ENCODE measurements at places on chromosomes 1 and 21.

DNA sequence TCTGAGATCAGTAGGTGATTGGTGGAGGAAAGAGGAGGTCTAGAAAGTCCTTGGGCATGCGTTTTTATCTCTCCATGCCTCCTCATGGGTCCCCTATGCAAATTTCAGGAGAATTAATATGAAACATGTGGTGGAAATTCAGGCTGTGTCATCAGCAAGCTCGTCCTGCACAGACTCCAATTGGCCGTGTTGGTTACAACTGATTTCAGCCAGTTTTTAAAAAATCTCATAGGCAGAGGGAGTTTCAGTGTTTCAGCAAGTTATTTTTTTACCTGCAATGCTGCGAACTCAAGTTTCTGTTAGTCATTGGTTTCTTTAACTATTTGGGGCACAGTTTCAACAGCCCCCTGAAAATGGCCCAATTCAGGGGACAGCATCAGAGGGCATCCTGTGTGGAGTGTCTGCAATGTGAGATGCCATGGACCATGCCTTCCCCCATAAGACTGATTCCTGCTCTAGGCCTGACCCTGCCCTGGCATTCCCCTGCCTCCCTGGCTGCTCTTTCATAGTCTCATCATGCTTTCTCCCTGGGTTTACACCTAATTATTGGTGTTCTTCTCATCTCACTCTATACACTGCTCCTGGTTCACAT lies 59.9 kb downstream of the C1orf198 start:
- no peak for DNase-seq

GRCh38 chr1:194517567-194517966 lies 1331.2 kb upstream of the B3GALT2 start:
- DNase-seq: no peak

DNA sequence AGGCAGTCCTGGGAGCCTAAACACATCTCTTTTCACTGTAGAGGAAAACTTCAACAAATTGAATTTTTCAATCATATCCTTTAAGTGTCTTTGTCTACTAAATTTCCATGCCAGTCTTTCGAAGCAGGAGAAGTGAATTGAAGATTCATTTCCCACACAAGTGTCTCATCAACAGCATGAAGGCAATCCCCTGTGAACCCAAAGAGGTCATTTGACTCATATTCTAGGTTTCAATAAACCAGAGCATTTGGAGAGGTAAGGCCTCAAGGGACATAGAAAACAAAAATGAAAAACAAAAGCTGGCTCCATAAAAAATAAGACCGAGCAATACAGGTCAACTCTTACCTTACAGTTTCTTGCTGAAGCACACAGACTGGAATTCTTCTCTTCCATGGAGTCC lies 94.1 kb upstream of the ATP1B1 start:
- DNase-seq: no peak

GRCh38 chr1:118947790-118948189 lies 40.4 kb downstream of the TBX15 start:
- no peak for DNase-seq

DNA sequence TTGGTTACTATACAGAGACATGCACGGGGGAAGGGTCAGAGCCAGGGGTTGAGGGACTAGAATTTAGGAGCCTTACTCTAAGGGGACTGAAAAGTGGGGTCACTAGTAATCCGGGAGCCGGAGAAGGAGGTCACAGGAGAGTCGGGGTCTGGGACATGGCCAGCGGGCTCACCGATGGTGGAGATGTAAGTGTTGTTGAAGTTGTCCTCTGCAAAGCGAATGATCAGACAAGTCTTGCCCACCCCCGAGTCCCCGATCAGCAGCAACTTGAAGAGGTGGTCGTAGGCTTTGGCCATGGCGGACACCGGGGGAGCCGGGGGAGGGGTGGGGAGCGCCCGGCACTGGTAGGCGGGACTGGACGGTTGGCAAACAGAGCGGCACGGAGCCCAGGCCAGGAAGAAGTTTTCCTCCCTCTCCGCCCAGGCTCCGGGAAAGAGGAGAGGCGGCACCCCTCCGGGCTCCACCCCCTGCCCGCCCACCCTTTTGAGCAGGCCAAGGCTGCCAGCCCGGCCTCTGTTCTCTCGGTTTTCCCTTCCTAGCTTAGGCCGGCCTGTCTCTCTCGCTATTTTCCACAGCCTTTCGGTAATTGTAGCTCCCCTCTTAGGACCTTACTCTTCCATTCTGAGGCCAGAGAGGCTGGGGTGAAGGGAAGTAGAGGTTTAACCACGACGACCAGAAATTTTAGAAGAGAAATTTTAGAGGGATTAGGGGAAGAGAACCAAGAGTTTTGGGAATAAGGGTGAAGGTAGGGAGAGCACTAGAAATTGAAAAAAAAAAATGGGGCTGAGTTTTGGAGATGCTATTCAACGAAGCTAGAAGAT lies at the start of gene RAB13:
TSS of gene RAB13 (minus strand) at position 399 of the 821 bp plus-strand sequence. CDS start at position 296, 103 bp downstream.
- no peak for DNase-seq

- DNase-seq: no peak
Measured at GRCh38 chr21:29233611-29234540, 64.8 kb upstream of the BACH1 start.

DNA sequence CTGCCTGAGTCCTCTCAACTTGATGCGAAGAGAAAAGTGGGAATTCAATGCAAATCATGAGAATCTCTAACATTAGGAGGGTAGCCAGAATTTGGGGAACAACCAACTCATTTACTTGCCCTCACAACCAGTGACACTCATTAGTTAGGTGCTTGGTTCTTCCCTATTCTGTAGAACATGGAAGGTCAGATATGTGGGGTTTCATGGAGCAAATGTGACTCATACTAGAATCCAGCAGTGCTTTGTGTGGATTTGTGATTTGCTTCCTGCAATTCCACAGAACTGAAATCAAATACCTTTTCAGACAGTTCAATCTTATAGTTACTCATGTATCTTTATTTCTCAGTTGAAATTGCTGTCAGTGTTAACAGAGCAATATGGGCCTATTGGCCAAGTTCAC lies 6.9 kb upstream of the ETV3 start:
- DNase-seq: no peak

DNA sequence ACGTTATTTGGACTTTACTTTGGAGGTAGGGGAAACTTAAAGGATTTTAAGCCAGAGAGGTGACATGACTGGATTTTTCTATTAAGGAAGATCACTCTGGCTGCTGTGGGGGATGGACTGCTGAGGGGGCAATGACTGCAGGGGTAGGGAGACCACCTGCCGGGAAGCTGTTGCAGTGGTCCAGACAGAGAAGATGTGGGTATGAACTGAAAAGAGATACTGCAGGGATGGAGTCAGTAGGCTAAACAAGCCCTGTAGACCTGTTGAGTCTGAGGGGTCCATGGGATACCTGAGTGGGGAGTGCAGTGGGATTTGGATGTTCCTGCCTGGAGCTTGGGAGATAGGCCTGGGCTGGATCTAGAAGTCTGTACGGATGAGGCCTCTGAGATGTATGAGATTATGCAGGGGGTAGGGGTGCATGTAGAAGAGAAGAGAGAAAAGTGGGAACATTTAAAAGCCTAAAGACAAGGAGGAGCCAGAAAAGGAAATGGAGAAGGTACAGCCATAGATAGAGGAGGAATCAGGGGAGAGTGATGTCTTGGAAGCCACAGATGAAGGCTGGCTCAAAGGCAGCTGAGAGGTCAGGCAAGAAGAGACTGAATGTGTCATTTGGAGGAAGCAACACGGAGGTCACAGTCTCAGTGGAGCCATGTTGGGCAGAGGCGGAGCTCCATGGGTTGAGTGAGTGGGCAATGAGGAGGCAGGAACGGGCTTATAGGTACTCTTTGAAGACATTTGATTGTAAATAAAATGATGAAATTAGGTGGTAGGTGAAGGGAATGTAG lies 25.9 kb upstream of the KCNA2 start:
- no peak for DNase-seq

DNA sequence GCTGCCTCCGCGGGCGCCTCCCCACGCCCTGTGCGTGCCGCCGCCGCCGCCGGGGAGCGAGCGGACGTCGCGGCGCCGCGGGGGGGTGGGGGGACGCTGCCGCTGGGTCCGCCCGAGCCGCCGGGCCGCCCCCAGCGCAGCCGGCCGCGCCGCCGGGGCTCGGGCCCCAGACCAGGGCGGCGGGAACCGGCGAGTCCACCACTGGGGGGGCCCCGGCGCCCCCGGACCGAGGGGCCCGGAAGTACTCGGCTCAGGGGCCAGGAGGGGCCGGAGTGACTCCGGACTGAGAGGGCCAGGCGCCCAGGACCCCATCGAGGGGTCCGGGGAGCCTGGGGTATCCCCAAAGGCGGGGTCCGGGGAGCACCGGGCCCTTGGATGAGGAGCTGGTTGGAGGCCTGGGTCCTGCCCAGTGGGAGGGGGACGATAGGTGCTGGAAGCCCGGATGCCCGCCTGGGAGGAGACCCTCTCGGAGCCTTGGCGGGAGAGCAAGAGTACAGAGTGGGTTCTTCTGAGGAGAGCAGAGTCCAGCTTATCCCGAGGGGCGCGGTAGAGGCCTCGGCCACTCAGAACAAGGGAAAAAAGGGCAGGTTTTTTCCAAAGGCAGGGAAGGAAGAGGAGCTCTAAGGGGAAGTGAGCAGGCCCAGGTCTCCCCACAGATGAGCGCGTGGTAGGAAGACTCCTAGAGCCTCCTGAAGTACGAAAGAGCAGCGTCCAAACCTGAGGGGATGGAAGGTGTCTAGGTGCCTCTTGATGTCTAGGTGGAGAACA lies 556 bp downstream of the GMEB1 start:
- peak; percentile 21 for DNase-seq

GRCh38 chr1:240337781-240338180 lies 246.1 kb downstream of the FMN2 start:
- DNase-seq: no peak

- DNase-seq: no peak
Measured at GRCh38 chr1:203117611-203118575, 9.6 kb upstream of the ADORA1 start.

DNA sequence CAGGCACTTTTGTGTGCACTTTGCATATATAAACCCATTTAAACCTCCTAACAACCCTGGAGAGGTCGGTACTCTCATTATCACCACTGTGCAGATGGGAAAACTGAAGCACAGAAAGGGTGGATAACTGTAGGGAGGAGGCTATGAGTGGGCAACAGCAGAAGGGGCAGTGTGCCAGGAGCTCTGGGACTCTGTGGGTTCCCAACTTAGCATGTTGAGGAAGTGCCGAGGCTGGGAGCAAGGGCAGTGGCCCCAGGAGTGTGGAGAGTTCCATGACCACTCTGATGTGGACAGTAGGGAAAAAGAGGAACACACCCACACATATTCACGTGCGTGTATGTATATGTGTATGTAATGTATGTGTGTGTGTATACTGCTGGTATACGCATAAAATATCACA lies 25.7 kb upstream of the KCNC4 start:
- DNase-seq: no peak

DNA sequence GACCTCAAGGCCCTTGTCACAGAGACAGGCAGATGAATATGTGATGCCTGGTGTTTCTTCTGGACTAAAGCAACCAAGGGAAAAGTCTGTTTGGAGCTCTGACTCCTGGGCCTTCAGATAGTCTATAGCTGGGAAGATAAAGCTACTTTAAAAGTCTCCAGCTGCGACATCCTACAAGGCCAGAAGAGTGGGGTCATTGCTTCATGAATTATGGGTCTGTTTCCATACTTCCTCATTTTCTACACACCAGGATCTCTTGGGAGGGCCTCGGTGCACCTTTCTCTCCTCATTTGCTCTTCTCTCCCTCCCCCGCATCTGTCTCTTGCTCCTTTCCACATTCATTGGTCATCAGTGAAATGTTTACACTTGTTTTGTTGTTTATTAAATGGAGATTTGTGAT lies 44.8 kb downstream of the SYT2 start:
- DNase-seq: no peak

DNA sequence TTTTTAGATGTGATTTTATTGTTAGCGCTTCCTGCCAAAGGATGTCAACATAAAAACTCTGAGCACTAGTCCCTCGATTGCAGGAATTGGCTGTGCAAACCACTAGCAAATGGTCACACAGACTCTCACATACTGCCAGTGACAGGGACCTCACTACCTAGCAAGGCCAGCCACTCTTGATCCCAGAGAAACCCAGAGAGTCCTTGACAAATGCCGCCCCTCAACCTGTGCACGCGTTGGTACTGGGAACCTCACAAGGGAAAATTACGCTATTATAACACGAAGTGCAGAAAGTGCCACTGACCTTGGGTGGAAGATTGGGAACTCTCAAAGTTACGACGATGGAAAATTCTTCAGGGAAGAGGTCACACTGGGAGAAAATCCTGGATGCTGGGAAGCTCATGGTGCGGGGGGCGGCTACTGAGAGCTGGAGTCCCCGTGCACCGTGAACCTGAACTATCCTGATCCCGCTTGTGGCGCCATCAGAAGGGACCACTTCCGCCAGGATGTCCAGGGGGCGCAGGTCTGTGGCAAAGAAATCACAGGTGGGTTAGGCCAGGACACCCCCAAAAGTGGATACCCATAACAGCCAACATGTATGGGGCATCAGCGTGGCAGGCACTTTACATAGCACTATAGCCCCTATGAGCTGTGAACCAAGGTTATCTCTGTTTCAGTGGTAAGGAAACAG lies 5.9 kb upstream of the KRTAP10-4 start:
- no peak for DNase-seq

- no peak for DNase-seq
Measured at GRCh38 chr21:36034211-36034913, 26.0 kb downstream of the SETD4 start.

DNA sequence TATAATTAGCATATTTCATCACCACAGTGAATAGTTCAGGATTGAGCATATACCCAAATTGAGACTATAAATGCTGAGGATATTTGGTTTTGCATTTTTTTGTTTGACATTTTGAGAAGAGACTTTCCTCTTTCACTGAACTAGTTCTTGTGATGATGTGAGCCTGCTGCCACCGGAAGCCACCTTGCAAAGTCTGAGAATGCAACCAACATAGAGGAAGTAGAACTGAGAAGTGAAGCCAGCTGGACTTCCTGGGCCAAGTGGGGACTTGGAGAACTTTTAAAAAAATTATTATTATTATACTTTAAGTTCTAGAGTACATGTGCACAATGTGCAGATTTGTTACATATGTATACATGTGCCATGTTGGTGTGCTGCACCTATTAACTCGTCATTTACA lies 102.3 kb downstream of the RPE65 start:
- DNase-seq: no peak

DNA sequence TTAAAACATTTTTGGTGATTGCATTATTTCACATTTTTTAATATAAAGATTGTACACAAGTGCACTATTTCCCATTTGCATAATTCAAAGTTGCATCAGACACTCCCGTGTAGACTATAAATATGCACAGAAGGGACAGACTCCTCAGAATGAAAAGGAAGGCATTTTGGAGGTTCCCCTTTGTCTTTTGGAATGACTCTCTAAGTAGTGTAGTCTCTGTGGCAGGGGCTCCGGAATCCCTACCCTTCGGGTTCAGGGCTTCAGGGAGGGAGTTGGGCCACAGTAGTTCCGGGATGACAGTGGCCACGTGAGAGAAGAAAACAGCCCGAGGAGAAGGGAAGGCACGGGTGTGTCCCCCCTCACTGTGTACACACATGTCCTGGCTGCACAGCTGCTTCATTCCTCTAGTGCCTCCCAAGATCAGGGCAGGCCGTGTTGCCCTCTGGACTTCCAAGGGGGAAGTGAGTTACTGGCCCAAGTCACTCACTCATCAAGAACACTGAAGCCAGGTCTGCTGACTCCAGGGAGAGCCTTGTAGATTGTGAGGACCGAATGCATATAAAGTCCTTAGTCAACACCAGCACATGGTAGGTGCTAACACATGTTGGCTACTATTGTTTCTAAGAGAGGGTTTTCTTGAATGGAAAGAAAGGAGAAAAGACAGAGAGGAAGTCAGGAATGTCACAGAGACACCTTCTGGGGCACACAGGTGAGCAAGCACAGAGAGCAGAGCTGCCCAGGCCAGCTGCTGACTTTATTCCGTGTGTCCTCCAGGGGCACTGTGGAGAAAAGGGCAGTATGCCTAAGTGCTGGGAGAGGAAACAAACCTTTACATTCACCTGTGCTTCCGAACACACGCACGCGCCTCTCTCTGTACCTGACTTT lies 39.8 kb downstream of the LHX4 start:
- no peak for DNase-seq

GRCh38 chr1:99608058-99608457 lies 37.9 kb upstream of the PALMD start:
- DNase-seq: no peak
